H9 (cell line): ENCODE measurements at places on chromosomes 3 and 15.

DNA sequence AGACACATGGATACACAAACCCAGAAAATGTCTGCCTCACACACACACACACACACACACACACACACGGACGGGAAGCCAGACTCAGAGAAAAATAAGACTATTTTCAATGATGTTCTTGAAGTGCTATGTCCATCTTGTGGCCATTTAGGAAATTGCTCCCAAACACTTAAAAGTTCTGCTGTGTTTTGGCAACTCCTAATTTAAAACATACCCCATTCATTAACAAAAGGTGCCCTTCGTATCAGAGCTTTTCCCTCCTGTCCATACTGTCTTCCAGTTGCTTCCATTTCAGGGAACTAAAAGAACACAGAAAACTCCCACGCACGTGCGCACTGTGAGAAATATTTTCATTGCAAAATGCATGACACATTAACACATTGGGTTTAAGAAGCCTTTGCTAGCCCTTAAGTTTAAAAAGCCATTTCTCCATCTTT, 44.6 kb downstream of the SLC12A1 start:
- peak; percentile 35 for DNase-seq

GRCh38 chr15:25065286-25065685, 110.5 kb downstream of the SNRPN start:
- no peak for DNase-seq

GRCh38 chr3:74824366-74824765, 209.9 kb upstream of the CNTN3 start:
- no peak for DNase-seq

- no peak for DNase-seq
Measured at GRCh38 chr3:136804813-136805212, 14.1 kb upstream of the SLC35G2 start.

DNA sequence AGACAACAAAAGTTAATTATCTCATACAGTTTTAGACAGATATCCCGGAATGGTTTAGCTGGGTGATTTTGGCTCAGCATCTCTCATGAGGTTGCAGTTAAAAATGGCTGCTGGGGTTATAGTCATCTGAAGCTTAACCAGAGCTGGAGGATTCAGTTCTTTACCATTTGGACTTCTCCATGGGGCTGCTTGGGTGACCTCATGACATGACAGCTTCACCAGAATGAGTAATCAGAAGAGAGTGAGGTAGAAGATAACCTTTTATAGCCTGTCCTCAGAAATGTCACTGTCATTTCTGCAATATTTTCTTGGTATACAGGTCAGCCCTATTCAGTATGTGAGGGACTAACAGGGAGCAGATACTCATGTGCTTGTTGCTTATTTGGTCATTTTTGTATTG, 30.9 kb downstream of the TFG start:
- no peak for DNase-seq

GRCh38 chr3:121493431-121493830, 52.4 kb downstream of the POLQ start:
- no peak for DNase-seq

DNA sequence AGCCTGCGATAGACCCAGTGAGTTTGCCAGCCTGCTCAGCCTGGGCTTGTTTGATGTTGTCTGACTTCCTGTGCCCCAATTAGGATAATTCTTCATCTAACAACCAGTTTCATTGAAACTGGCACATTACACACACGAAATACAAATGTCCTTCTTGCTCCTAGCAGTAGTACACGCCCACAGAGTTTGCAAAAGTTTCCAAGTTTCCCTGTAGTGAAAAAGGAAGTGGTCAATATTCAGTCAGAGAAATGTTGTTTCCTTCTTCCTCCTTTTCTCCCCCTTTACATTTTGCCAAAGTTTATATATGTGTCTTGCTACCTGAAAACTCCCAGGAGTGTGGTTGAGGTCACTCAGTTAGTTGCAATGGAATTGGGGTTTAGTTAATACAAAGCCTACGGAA, 58.4 kb upstream of the LRTM1 start:
- DNase-seq, result no peak

DNA sequence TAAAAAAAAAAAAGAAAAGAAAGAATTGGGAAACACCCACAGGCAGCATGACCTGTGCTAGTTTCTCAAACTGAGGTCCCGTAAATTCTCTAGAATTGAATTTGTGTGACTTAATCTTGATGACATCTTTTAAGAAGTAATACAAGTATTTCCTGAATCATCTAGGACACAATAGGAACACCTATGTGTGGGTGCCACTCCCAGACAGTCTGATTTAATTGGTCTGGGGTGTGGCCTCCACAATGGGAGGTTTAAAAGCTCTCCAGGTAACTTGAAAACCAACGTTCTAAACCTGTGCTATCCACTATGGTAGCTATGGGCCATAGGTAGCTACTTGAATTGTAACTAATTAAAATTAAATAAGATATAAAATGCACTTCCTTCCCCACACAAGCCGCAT, 28.1 kb downstream of the CFAP92 start:
- DNase-seq, result no peak

DNA sequence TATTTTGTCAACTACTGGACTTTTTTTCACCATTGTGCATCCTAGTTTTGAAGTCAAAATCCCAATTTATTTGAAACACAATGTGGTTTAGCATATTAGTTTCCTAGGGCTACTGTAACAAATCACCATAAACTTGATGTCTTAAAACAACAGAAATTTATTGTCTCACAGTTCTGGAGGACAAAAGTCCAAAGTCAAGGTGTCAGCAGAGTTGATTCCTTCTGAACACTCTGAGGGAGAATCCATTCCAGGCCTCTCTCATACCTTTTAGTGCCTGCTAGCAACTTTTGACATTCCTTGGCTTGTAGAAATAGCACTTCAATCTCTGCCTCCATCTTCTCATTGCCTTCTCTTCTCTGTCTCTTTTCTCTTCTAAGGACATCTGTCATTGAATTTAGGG, 14.9 kb upstream of the SLC27A2 start:
- no peak for DNase-seq
